Stimulated activated CD4-positive, alpha-beta T cell treated with anti-CD3 and anti-CD28 coated beads, Interleukin-4, amount 100 ng/mL, for 4 hours (primary cell): ENCODE measurements at places on chromosomes 13 and 19.

- DNase-seq: no peak
Observed at GRCh38 chr13:85260896-85261295, 538.3 kb downstream of the SLITRK6 start.

GRCh38 chr13:84443463-84443862 is 561.2 kb upstream of the SLITRK1 start:
- DNase-seq: no peak

- no peak for DNase-seq
Observed at GRCh38 chr19:19446655-19447437, 41.4 kb downstream of the GATAD2A start.

DNA sequence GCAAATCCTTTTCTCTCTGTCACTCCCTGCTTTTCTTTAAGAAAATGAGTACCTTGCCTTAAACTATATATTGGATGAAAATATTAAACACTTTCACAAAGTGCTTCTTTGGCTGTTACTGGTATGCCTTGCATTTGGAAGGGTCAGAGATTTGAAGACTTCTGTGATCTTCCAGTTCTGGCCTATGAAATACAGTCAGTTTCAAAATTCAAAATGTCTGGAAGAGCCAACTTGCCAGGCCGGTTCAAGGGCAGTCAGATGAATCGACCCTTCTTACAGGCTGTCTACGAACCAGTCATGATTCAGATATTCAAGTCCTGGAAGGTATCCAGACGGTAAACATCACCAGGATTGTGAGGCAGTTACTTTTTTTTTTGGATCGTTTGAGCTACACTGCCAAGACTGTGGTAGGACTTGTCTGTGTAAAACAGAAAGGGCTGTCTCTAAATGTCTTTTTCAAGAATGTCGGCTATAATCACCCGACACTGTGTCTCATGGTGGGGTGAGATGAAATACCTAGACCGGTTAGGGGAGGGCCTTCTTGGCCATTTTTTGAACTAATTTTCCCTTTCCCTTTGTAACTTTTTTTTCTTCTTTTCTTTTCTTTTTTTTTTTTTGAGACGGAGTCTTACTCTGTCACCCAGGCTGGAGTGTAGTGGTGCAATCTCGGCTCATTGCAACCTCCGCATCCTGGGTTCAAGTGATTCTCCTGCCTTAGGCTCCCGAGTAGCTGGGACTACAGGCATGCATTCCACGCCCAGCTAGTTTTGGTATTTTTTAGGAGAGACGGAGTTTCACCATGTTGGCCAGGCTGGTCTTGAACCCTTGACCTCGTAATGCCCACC is 11.2 kb downstream of the ACTN4 start:
- DNase-seq: no peak

DNA sequence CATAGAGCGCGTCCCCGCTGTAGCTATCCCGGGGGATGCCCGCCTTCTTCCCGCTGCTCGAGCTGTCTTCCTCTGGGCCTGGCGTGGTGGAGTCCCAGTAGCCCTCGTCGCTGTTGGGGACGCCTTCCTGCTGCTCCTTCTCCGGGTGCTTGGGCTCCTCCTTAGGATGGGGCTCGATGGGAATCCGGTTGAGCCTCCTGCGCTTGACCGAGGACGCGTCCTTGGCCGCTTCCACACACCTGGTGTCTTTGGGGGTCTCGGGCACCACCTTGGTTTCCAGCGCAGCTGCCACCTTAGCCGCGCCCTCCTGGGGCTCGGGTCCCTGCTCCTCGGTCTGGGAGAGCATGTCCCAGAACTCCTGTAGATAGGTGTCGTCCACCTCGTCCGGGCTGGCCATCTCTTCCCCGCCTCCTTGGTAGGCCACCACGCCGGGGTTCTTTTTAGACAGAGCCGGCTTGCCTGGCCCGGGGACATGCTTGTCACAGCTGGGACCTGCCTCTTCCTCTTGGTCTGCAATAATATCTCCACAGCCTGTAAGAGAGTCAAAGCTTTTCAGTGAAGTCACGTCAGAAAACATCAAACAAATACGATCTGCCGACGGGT is 2.0 kb downstream of the AMER2 start:
- DNase-seq: no peak

- DNase-seq: no peak
Observed at GRCh38 chr19:49741210-49741844, 21.8 kb downstream of the TSKS start.

- DNase-seq: no peak
Observed at GRCh38 chr13:110352735-110353134, 45.7 kb downstream of the COL4A2 start.

GRCh38 chr19:31946491-31946890 is 398.9 kb upstream of the ZNF507 start:
- no peak for DNase-seq

GRCh38 chr13:107835339-107836018 is 379.9 kb downstream of the LIG4 start:
- DNase-seq: no peak

DNA sequence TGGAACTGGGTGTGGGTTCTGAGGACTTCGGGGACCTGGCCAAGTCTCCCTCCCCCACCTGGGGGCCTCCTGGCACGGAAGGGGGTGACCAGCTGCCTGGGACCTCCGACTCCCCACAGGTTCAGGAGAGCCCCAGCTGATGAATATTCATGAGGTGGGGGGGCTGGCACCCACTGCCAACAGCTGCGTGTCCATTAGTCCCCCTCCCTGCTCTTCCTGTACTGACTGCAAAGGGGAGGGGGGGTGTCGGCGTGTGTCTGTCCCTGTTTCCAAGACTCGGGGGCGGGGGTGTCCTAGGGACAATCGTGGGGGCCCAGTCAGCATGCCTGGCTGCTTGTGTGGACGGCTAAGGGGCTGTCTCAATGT is 10.6 kb upstream of the NFIX start:
- DNase-seq: no peak
